Substantia nigra (tissue), 51 donors: ENCODE measurements at places on chromosomes 3 and 15.

GRCh38 chr3:52895418-52895817 lies 1.9 kb downstream of the STIMATE start:
- no peak for DNase-seq

DNA sequence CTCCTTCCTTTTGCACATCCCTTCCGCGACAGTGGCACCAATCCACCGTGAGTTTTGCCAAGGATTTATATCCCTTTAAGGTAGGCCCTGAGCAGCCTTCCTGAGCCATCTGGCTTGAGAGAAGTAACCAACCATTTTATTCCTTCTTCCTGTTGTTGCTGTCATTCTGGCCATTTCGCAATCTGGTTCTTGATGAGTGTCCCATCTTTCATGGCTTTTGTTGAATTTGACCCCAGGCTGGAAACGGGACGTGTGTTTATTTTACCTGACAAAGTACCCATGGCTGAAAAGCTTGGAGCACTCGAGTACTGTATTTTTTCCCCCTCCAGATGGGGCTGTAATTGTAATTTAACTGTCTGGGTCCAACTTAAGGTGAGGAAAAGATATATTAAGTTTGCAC lies 173.4 kb downstream of the WNT5A start:
- DNase-seq, result no peak

- no peak for DNase-seq
Measured at GRCh38 chr15:70240082-70240481, 142.4 kb upstream of the TLE3 start.

DNA sequence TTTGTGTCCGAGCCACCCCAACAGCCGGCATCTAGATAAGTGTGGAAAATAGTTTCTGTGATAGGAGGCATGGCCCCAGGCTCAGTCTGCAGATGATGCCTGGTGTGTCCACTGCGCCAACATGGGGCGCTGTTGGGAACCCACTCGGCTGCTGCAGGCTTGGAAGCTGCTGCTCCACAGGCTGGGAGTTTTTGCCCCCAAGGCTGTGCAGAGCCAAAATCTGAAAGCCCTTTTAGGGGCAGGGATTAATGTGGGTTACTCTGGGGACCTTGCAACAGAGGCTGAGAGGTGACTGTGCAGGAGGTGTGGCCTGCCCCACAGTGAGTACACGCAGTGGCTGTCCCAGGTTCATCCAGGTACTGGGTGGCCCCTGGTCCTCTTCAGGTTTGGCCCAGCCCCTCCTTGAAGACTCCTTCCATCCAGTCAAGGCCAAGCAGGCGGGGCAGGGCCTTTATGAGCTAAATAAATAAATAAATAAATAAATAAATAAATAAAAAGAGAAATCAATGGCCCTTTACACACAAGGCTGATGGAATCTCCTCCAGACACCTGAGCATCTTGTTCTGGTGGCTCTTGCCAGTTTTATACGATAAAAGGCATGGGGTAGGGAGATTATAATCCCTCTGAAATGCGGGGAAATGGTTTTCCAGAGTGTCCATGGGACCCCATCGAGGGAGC lies 73.8 kb downstream of the AAGAB start:
- DNase-seq, result no peak

- DNase-seq, result no peak
Measured at GRCh38 chr3:195045481-195046210, 225.3 kb downstream of the XXYLT1 start.

DNA sequence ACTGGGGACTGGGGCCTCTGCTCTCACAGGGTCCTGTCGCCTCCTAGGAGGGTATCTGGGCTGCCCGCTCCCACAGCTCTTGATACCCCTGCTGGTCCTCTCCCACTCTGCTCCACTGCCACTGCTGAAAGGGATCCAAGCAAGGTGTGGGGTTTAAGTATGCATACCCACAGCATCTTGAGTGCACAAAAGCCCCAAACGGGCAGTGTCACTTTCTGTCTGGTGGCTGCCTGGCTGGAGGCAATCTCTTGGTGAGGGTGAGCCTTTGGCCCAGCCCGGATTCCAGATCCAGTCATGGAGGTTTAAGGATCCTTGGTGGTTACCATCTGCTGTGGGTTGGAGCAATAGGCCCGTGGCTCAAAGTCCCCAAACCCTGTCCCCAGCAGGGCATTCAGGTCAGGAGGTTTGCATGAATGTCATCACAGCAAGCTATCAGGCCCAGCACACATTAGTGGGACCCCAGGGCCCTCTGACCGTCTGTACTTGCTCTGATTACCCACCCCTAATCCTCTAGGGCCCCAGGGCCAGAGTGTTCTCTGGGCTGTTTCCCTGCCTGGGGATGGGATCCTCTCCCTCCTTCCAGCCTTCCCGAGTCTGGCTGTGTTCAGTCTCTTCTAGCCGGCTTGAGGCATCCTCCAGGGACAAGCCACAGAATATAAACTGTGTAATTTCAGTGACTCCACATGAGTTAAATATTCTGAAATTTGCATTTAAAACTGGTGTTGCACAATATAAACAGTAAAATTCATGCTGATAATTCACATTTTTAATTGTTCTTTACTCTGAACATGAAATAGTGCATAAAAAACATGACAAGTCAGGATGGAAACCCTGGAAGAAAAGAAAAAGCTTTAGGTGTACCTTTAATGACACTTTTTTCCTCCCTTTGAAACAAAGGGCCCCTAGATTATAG lies 4.9 kb upstream of the TJP1 start:
- no peak for DNase-seq

DNA sequence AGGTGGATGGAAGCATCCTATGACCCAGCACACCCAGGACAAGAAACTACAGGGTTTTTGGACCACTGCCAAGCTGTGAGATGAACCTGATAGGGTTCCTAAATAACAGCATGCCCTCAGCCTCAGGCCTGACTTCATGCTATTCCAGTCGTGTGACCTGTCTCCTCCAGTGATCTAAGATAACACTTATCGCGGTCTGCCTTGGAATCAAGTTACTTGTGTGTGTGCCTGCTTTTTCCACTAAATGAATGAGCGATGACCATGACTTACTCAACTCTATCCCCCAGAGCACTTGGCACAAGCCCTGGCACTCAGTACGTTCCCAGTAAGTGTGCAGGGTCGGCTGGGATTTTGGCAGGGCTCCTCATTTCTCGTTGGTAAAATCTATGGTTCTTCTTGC lies 172.7 kb upstream of the TP63 start:
- no peak for DNase-seq

- no peak for DNase-seq
Measured at GRCh38 chr15:99651023-99651807, 82.0 kb downstream of the LYSMD4 start.

GRCh38 chr15:101153801-101154656 lies 97.8 kb downstream of the CHSY1 start:
- DNase-seq, result no peak

DNA sequence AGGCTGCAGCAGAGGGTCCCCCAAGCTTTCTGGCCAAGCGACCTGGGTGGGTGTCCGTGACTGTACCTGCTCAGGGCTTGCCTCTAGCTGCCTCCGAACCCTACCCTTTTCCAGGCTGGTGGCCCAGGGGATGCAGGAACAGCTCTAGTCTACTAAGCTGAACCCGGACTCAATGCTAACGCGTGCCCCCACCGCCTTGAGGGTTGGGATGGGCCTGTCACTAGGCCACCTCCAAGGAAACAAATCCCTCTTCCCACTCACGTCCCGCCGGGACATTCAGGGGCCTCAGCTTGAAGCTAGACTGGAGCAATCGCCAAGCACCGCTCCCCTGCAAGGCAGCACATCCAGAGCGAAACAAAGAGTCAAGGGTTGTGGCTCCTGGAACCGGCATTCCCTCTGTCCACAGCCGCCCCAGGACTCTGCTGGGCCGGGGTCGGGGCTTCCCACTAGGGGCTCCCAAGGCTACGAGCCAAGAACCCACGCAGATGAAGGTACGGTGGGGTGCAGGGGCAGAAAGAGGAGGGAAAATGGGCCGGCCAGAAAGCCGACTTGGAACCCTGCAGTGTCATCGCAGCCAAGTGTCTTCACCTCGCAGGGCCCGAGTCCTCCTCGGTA lies 2.9 kb downstream of the FBXL22 start:
- no peak for DNase-seq

DNA sequence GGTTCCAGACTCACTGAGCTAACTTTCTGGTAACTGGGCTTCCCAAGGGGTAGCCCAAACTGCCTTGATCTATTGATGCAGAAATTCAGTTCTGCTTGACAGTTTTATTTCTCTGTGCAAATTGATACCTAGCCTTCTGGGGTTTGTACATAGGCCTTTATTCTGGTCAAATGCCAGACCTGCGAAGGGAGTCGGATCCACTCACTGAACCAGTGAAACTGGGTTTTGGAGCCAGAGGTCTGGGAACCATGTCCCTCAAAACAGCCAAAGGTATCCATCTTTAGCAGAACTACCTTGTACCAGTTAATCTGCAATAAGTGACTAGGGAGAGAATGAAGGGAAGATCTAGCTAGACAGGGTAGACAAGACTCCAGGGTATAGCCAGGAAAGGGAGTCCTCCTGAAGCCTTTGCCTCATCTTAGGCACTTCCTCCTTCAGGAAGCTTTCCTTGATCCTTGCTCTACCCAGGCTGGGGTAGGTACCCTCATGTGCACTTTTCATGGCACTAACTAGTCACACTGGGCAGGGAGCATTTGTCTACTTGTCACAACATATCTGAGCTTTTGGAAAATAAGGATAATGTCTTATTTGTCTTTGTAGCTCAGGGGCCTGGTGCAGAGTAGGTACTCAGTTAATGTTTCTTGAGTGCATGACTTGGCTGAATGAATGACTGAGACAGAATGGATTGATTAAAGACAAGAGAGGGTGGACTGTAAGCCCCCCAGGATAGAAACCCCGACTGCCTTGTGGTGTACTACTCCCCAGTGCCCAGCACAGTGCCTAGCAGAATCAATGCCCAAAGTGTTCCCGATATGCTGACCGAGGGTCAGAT lies 1.4 kb upstream of the SNX33 start:
- DNase-seq, result no peak

- no peak for DNase-seq
Measured at GRCh38 chr3:128482175-128482574, 10.8 kb downstream of the GATA2 start.

DNA sequence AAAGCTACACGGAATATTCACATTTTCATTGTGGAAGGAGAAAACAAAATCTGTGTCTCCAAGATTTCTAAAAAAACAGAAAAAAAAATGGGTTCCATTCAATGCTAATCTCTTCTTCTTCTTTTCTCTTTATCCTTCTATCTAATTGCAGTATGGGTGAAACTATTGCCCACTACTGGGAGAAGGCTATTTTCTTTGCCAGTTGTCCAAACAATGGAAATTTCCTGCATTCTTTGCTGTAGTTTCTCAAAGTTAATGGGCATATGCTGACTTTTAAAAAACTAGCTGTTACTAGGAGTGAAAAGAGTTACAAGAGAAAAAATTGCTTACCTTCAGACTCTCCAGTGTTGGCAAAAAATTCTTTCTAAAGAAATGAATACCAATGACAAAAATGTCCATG lies 179.3 kb upstream of the ANKRD28 start:
- no peak for DNase-seq

DNA sequence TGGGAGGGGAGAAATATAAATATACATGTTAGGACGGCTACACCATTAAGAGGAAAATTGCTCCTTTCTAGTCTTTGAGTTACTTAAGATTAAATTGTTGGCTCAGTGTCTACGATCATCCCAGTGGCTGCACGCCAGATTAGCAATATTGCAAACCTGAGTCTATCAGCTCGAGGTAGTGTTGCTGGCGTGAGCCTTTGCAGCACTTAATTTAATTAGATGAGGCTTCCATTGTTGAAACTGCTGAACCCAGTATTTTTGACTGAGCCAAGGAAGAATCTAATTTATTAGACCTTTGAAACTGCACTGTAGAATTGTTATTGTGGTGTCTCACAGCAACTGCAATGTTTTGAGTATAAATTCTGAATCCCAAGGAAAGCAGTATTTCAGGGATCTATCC lies 782.4 kb upstream of the ROBO1 start:
- no peak for DNase-seq

DNA sequence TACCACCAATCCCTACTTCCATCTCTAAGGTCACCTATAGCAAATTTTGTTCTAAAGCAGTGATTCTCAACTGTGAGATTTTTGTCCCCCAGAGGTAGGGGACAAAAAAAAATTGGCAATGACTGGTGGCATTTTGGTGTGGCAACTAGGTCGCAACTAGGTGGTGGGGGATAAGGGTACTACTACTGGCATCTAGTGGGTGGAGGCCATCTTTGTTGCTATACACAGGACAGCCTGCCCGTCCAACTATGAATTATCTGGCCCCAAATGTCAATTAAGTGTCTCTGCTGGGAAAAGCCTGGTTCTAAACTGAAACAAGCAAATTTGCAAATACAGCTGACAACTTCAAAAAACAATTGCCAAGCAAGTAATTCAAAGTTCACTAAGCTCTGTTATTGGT lies 1.4 kb downstream of the MTMR10 start:
- no peak for DNase-seq

DNA sequence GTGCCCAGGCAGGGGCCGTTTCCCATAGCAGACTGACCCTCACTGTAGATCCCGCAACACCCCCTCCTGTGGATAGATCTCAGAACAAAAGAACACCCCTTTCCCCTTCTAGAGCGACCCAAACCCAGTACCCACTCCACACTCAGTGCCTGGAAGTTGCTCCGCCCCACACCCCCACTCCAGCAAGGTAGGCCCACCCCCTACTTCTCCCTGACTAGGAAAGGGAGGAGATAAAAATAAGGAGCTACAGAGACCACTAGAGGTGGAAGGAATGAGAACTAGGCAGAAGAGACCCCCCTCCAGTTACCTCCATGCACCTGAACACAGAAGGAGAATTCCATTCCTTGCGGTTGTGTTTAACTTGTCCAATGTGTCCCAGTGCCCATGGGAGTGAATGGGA lies 30.2 kb upstream of the PARL start:
- no peak for DNase-seq

GRCh38 chr3:191373327-191373726 lies 43.0 kb upstream of the UTS2B start:
- DNase-seq, result no peak

DNA sequence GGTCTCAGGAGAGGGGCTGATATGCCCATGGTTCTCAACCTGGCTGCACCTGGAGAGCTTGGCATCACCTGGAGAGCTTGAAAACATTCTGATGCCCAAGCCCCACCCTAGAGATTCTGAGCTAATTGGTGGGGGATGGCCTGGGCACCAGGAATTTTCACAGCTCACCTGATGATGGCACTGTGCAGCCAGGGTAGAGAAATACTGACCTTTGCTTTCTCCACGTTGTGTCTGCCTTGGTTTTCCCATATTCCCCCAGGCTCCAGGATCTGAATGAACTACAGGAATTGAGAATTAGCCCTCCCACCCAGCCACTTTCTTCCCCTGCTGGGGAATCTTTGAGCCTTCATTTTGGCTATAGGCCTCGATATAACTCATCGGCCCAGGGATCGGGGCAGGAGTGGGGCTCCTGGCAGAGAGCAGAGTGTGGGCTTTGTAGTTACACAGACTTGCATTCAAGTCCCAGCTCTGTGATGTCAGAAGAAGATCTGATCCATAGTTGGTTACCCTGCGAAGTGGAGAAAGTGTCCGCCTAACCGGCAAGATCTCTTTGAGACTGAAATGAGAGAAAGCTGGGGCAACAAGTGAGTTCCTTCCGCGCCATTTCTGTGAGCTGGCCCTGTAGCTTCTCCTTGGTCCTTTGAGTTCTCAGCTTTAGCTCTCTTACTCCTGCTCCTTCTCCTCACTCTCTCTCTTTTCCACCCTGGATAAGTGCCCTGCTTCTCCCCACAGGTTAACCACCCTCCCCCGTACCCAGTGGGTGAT lies 33.1 kb upstream of the UBE2Q2 start:
- no peak for DNase-seq

- no peak for DNase-seq
Measured at GRCh38 chr15:72850833-72851232, 67.3 kb upstream of the ADPGK start.

GRCh38 chr3:9399746-9400145 lies 2.3 kb downstream of the SETD5 start:
- DNase-seq, result peak; percentile 40

GRCh38 chr3:44510000-44510368 lies 32.5 kb upstream of the ZNF445 start:
- DNase-seq, result no peak
